Mucosa of gallbladder (tissue), 1 donor: ENCODE measurements at places on chromosomes 4 and X.

- no peak for DNase-seq
Observed at GRCh38 chrX:51889851-51890250, 3.6 kb upstream of the MAGED1 start.

GRCh38 chrX:150546711-150547153, 21.7 kb upstream of the MTM1 start:
- DNase-seq, result no peak

- no peak for DNase-seq
Observed at GRCh38 chr4:151798678-151799416, 38.0 kb upstream of the GATB start.

DNA sequence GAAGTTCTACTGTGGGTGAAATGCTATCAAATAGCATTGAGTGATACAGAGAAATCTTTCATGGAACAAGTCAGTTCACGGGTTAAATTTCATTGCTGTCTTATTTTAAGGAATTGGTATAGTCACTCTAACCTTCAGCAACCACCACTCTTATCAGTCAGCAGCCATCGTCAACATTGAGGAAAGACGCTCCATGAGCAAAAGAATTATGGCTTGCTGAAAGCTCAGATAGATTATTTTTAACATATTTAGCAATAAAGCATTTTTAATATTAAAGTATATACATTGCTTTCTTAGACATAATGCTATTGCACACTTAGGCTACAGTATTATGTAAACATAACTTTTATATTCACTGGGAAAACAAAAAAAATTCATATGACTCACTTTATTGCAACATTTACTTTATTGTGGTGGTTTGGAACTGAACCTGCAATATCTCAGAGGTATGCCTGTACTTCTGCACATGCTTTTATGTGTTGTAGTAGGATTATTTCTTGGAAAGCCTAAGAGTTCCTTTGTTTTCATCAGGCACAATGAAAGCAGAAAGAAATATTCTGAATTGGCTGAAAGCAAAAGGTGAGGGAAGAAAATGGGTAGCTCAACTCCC, 586.7 kb downstream of the GBA3 start:
- no peak for DNase-seq

- DNase-seq, result no peak
Observed at GRCh38 chr4:159159611-159160010, 56.7 kb downstream of the RAPGEF2 start.

GRCh38 chrX:48508400-48509244, at the start of gene PORCN:
PORCN (plus strand) TSS chrX:48508992; CDS start chrX:48509821, 829 bp downstream.
- DNase-seq, result peak; percentile 75

- no peak for DNase-seq
Observed at GRCh38 chr4:186271081-186271678, 5.2 kb downstream of the F11 start.

GRCh38 chr4:143768007-143768591, 67.6 kb upstream of the FREM3 start:
- DNase-seq, result no peak

- DNase-seq, result no peak
Observed at GRCh38 chr4:1749826-1750225, 28.5 kb downstream of the TACC3 start.

GRCh38 chr4:61918987-61919386, 718.9 kb downstream of the ADGRL3 start:
- DNase-seq, result no peak

GRCh38 chr4:89753601-89754066, 83.3 kb downstream of the SNCA start:
- no peak for DNase-seq

DNA sequence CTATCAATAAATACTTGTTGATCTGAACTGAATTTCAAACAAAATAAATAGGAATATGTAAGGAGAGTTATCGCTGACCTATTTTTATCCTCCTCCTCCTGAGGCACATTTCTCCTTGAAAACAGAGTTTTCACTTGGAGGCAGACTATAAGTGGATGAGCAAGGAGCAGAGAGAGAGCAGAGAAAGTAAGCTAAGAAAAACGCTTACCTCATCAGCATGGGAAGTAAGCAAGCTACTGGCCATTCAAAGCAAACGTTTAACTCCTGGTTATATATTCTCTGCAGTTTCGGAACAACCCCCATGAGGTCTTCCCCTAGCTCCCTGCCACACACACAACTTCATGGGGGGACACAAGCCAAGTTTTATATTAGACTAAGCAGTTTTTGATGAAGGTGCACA, 13.2 kb downstream of the ZDHHC9 start:
- no peak for DNase-seq

- DNase-seq, result peak; percentile 52
Observed at GRCh38 chrX:3815896-3816664, 102.6 kb upstream of the PRKX start.

DNA sequence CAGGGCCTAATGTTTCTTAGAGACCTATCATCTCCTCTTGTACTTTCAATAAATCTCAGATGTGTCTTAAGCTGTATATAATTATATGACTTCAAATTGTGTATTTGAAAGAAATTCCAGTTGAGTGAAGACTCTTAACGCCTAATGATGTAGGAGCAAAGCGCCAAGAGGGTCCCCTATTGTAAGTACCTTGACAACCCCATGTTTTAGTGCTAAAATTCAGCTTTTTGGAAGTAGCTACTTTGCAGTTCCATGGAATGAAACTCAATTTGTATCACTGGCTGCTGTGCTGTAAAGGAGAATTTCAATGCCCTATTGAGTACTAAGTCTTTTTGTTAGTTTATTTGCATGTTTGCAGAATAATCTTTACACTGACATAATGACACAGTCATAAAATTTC, 1826.6 kb upstream of the AGA start:
- no peak for DNase-seq

DNA sequence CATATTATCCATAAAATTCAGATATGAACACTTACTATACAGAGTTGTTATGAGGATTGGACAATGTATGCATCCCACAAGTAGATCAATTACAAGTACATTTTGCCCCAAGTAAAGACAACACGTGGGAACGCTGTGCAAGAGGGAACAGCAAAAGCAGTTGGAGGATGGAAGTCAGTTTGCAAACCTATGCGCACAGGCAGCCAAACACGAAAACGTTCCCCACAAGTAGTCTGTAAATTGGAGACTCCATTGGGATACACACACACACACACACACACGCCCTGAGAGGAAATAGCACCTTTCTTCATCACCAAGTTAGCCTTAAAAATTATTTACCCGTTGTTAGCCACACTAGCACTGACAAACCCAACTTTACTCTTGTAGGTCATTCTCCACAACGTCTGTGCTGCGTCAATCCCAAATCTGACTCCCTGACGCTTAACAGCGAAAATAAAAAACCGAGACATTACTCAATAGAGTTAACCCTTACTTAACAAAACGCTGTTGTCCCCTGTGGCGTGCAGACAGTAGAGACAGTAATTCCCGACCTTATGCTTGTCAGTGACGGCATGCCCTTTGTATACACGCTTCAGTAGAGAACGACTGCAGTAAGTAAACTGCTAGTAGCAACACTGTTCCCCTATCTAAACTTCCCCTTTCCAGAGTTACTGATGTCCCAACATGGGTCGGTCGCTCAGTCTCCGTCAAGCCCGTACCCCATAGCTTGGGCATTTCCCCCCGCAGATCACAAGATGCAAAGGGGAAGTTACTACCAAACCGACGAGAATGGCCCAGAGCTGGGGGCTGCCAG, 730 bp downstream of the MANBA start:
- no peak for DNase-seq

DNA sequence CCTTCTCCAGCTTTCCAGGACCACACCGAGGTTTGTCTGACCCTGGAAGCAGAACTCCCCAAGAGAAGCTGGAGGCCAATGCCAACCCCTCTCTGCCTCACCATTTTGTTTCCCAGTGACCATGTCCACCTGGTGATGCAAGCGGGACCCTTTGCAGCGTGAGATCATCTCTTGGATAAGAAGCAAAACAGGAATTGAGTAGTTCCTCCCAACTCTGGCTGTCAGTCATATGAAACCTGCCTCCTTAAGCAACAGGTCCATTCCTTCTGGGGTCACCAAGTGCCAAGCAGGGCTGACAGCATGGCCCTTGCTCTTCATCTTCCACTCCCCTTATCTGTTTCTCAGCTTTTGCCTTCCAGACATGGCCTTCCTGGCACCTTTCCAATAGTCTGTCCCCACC, 41.3 kb upstream of the MTM1 start:
- DNase-seq, result no peak

- DNase-seq, result no peak
Observed at GRCh38 chrX:13066391-13066790, 22.0 kb upstream of the FAM9C start.

GRCh38 chr4:158347556-158347955, 137.3 kb downstream of the TMEM144 start:
- DNase-seq, result no peak

GRCh38 chr4:14428125-14428524, 574.2 kb upstream of the CPEB2 start:
- DNase-seq, result no peak

GRCh38 chrX:129606918-129607317, 47.8 kb downstream of the APLN start:
- DNase-seq, result peak; percentile 72

- no peak for DNase-seq
Observed at GRCh38 chr4:122003335-122003734, 51.5 kb upstream of the TRPC3 start.

- no peak for DNase-seq
Observed at GRCh38 chr4:80221161-80221560, 23.9 kb downstream of the PRDM8 start.

DNA sequence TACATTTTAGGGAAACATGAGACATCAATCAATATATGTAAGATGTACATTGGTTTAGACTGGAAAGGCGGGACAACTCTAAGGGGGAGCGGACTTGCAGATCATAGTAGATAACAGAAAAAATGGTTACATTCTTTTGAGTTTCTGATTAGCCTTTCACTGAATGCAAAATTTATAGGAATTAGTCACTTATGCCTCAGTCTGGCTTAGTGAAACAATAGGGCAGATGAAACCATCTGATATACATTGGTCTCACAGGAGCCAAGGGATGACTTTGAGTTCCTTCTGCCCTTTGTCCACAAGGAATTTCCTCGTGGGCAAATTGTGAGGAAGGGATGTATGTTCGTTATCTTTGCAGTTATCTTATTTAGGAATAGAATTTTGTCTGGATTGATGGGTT, 128.2 kb downstream of the ARSF start:
- no peak for DNase-seq

GRCh38 chrX:110125446-110126162, 122.7 kb downstream of the TMEM164 start:
- DNase-seq, result no peak

- DNase-seq, result no peak
Observed at GRCh38 chr4:4985844-4986243, 33.4 kb downstream of the CYTL1 start.

- no peak for DNase-seq
Observed at GRCh38 chr4:150242820-150243458, 164.7 kb downstream of the DCLK2 start.

DNA sequence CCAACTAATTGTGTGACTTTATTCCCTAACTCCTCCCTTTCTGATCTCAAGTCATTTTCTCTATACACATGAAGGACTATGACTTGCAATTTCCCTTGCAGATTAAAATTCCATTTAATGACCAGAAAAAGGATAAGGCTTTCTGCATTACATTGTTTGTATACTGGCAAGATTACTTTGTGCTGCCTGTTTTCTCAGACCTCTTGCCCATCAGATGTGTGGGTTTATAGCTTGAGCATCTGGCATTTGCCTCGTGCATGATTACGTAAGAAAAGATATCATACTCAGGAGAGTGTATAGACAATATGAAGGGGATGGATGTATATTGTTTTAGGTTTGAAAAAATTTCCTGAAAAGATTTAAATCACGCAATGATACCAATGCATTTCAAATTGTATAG, 593.8 kb upstream of the SLIT2 start:
- no peak for DNase-seq

DNA sequence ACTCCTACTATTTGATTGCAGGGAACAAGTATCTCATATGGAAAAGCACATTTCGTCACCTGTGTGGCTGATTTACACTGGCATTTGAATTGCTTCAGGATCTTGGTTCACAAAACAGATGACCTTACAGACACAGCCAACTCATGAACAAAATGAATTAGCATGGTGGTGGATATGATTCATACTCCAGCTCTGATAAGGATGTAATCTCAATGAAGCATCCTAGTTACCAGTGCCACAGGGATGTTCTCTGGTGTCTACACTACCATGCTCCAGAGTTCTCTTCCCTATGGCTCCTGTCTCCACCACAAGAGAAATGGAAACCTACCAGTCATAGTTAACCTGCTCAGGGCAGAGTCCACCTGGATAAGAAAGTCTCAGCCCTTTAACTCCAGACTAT, 40.7 kb downstream of the TEC start:
- no peak for DNase-seq

GRCh38 chr4:121375262-121375661, 5.6 kb downstream of the QRFPR start:
- DNase-seq, result no peak

DNA sequence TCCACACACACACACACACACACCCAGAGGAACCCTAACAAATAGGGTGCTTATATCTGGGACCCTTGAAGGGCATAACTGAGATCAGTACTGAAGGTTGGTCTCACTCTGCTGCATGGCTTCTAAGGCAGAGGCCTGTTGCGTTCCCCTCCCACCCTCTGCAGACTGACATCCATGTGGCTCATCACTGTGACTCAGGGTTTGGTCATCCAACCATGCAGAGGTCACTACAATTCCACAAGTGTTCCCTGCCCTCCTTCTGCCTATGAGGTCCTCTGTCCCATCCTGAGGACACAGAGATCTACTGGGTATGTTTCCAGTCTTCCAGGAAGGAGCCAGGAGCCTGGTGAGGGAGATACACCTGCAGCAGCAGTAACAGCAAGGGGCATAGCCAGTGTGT, 55.8 kb downstream of the XAGE2 start:
- no peak for DNase-seq

DNA sequence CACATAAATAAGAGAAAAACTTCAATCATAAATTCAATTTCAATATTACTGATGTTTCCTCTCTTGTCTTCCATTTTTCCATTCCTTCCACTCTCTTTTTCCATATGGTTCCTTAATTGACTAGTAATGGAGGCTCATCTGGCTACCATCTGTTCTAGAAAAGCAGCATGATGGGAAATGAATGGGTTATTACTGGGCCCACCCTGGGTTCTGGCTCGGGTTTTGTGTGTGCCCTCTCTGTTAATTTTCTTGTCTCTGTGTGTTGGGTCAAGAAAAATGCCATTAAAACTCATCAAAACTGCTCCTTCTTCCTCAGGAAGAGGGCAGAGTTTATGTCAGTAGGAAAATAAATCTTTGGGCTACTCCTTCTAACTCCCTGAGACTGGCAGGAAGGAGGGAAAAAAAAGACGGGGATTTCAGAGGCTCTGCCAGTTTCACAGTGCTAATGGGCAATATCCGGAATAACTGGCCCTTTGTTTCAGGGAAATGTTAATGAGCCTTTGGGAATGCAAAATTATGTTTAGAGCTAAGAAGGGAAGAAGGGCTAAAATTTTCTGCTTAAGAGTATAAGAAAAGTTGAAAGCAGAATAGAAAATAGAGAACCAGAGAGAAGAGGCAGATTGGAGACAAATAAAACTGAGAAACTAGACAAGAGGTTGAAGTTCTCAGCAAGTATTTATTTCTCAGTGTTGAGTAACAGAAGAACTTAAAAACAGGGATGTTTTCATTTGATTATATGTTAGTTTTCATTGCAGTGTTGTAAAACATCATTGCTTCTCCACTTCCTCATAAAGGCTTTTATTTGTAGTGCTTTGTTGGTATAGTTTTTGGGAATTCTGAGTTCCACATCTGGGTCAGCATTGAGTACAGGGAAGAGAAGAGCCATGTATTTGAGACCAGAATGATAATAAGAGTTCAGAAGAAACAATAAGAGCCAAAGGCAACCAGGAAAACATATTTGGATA, 19.7 kb downstream of the GABRB1 start:
- DNase-seq, result no peak

GRCh38 chr4:18938343-18939099, 917.0 kb upstream of the LCORL start:
- DNase-seq, result no peak
